ENCODE measurements at places on chromosomes 13 and 19.
A peak's percentile ranks its signal among the peaks of the same experiment; 100 is the strongest.

GRCh38 chr13:28464861-28465460, 30.0 kb downstream of the FLT1 start:
- H3K36me3 ChIP-seq: no peaks in the 10 kb centered on the region
- H3K27ac ChIP-seq: no peak overlapping the region
- DNase-seq: no peak
- H3K27me3 ChIP-seq: no peaks in the 10 kb centered on the region

GRCh38 chr13:58056426-58056825, 424.9 kb downstream of the PCDH17 start:
- no peak overlapping the region for H3K4me3 ChIP-seq
- no peak for DNase-seq
- H3K27ac ChIP-seq: no peak overlapping the region

DNA sequence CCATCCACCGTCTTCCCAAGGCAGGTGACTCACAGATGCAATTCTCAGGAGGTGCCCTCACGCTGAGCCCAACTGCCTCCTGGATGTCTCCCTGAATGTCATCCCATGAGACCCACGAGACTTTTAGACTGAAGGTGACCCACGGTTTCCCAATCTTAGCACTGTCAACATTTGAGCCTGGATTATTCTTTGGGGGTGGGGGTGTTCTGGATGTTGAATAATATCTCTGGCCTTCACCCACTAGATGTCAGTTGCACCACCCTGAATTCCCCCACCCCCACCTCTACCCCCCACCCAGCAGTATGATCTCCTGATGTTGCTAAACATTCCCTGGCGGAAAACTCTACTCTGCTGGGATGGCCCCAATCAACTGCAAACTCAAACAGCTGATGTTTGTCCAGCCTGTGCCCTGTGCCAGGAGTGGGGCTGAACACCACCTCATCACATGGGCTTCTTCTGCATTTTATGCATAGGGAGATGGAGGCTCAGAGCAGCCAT, 2.2 kb upstream of the CYP4F22 start:
- no peaks in the 10 kb centered on the region for H3K4me1 ChIP-seq
- H3K4me3 ChIP-seq: no peak overlapping the region
- no peak for DNase-seq
- H3K27me3 ChIP-seq: no peaks in the 10 kb centered on the region

GRCh38 chr19:10428996-10429381, 8.7 kb downstream of the PDE4A start:
- H3K4me1 ChIP-seq: peaks cover 17% of the 10 kb centered on the region
- H3K27me3 ChIP-seq: no peaks in the 10 kb centered on the region
- H3K36me3 ChIP-seq: no peaks in the 10 kb centered on the region

DNA sequence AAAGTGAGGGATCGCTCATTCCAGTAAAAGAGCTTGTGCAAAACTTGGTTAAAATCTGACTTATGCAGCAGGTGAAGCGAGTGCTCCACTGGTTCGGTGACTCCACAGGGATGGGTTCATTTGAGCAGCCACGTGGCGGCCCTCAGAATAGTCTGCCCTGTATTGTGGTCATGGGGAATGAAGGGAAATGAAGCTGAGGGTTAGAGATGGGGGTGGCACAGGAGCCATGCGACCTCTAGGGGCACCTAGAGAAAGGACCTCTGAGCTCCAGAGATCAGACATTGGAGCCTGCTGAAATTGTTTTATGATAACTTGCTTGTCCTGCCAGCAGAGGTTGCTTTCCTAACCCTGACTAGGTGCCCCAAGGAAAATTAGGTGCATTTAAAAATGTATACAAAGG, 26.6 kb downstream of the CBY2 start:
- no peak for DNase-seq
- H3K36me3 ChIP-seq: no peaks in the 10 kb centered on the region
- no peak overlapping the region for H3K27ac ChIP-seq
- H3K4me3 ChIP-seq: no peak overlapping the region
- H3K4me1 ChIP-seq: no peaks in the 10 kb centered on the region

- H3K4me3 ChIP-seq: no peak overlapping the region
- no peaks in the 10 kb centered on the region for H3K27me3 ChIP-seq
- no peaks in the 10 kb centered on the region for H3K4me1 ChIP-seq
- no peaks in the 10 kb centered on the region for H3K36me3 ChIP-seq
Observed at GRCh38 chr19:28878862-28879566, 333.9 kb downstream of the UQCRFS1 start.

DNA sequence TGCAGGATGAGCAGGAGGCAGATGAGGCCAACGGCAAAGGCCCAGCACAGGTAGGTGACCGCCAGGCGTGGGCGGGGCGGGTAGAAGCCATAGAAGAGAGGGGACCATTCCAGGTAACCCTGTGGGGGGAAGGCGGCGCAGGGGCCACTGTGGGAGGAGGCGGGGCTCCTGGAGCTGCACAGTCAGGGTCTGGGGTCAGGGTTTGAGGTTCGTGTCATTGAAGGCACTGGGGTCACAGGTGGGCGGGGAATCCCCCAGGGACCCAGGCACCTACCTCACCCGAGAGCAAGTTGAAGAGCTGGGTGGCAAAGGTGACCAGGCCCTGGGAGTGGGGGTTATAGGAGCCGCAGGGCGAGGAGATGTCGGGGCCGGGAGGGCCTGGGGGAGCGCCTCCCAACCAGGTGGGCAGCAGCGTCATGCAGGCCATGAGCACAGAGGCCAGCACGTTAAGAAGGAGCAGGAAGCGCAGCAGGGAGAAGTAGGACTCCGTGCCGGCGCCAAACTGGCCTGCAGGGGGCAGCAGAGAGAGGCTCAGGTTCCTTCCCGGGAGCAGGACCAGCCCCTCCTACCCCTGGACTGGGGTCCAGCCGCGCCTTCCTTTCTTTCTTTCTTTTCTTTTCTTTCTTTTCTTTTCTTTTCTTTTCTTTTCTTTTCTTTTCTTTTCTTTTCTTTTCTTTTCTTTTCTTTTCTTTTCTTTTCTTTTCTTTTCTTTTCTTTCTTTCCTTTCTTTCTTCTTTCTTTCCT, 4.6 kb downstream of the TMC4 start:
- peaks cover 8% of the 10 kb centered on the region for H3K4me1 ChIP-seq
- no peaks in the 10 kb centered on the region for H3K36me3 ChIP-seq
- no peaks in the 10 kb centered on the region for H3K27me3 ChIP-seq
- DNase-seq: peak; percentile 65

DNA sequence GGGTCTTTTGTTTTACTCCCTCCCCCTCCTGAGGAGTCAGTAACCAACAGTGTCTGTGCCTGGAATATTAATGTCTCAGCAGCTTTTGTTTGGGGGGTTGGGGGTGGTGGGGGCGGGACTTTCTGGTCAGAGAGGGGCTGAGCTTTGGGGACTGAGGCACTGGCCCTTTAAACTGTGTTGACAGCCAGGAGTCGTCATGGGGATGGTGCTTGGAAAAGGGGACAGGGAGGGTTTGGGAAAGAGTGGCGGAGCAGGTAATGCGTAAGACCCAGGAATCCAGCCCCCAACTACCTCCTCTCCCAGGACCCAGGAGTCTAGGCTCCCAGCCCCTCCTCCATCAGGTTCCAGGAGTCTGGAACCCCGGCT, 5.2 kb downstream of the CADM4 start:
- no peak for DNase-seq
- peaks cover 3% of the 10 kb centered on the region for H3K4me1 ChIP-seq
- peak overlapping the region; percentile 34 for H3K27ac ChIP-seq
- H3K36me3 ChIP-seq: no peaks in the 10 kb centered on the region

DNA sequence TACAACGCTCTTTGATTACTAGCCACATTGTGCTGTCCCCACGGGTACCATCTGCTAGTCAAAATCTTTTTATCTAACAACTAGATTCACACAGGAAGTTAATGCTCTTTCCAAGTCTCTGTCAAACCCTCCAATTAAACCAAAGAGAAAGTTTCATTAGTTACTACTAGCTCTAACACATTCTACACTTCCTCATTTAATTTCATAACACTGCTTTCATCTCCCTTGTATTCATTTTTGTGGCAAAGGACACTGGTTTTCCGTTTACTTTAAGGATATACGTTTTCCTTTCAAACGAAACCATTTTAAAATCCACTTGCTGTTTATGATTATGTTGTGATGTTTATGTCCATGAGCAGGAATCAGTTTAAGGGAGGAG, 5.3 kb downstream of the DYRK1B start:
- DNase-seq: no peak
- H3K4me3 ChIP-seq: no peak overlapping the region
- H3K27ac ChIP-seq: 0 out of 2 replicates have a peak overlapping the region, but pooled peaks have one; percentile 0
- peaks cover 51% of the 10 kb centered on the region for H3K36me3 ChIP-seq
- H3K4me1 ChIP-seq: peaks cover 34% of the 10 kb centered on the region
- H3K27me3 ChIP-seq: no peaks in the 10 kb centered on the region

GRCh38 chr13:109110159-109110558, 480.7 kb downstream of the MYO16 start:
- no peaks in the 10 kb centered on the region for H3K36me3 ChIP-seq
- no peak for DNase-seq
- H3K4me1 ChIP-seq: no peaks in the 10 kb centered on the region
- H3K27me3 ChIP-seq: no peaks in the 10 kb centered on the region

- no peak for DNase-seq
- no peaks in the 10 kb centered on the region for H3K27me3 ChIP-seq
- H3K27ac ChIP-seq: no peak overlapping the region
- peaks cover 17% of the 10 kb centered on the region for H3K4me1 ChIP-seq
Observed at GRCh38 chr19:39197808-39198207, 1.0 kb downstream of the NCCRP1 start.

- H3K4me3 ChIP-seq: no peak overlapping the region
- H3K4me1 ChIP-seq: no peaks in the 10 kb centered on the region
- H3K27ac ChIP-seq: no peak overlapping the region
- no peaks in the 10 kb centered on the region for H3K27me3 ChIP-seq
- DNase-seq: no peak
Observed at GRCh38 chr13:110485604-110486003, 75.9 kb downstream of the RAB20 start.

- no peak overlapping the region for H3K4me3 ChIP-seq
- DNase-seq: no peak
- H3K36me3 ChIP-seq: no peaks in the 10 kb centered on the region
- no peak overlapping the region for H3K27ac ChIP-seq
- no peaks in the 10 kb centered on the region for H3K27me3 ChIP-seq
Observed at GRCh38 chr13:77375560-77376108, 48.7 kb upstream of the MYCBP2 start.

- no peaks in the 10 kb centered on the region for H3K27me3 ChIP-seq
- peak overlapping the region; percentile 58 for H3K4me3 ChIP-seq
- H3K36me3 ChIP-seq: peaks cover 3% of the 10 kb centered on the region
- peaks cover 16% of the 10 kb centered on the region for H3K4me1 ChIP-seq
- DNase-seq: no peak
Observed at GRCh38 chr13:95678967-95679366, 2.0 kb downstream of the DNAJC3 start.

GRCh38 chr13:47991859-47992258, 9.2 kb downstream of the SUCLA2 start:
- H3K36me3 ChIP-seq: peaks cover 3% of the 10 kb centered on the region
- H3K27ac ChIP-seq: no peak overlapping the region
- no peak for DNase-seq

DNA sequence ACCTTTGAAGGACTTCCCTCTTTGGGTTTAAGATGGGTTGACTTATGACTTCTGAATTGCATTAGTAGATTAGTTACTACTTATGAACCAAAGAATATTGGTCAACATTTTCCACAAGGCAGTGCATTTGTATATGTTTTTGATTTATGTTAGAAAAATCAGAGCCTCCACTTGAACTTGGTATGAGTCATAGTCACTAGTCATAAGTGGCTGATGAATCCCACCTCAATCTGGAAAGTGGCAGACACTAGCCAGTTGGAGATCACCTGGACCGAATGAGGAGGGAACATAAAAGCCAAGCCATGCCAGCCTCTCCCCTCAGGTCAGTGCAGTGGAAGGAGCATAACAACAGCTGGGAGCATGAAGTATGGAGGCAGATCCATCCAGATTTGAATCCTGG, 39.3 kb upstream of the SPART start:
- no peak overlapping the region for H3K4me3 ChIP-seq
- H3K4me1 ChIP-seq: no peaks in the 10 kb centered on the region
- H3K36me3 ChIP-seq: no peaks in the 10 kb centered on the region
- H3K27ac ChIP-seq: no peak overlapping the region
- DNase-seq: no peak

DNA sequence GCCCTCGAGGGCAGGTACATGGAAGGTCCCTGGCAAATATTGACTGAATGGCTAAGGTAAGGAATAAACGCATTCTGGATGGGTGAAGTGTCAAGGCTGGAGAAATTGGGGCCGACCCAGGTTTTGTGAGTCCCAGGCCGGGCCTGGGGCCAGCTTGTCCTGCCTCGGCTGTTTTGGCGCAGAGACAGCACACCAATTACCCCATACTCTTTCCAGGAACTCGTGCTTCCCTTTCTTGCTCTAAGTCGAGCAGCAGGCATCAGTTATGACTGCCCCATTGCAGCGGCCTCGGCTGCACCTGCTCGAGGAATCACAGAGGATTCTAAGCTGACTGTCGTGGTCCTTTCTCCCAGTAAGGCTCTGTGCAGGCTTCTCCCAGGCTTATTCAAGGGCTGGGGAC, 67.1 kb downstream of the ZNF536 start:
- no peaks in the 10 kb centered on the region for H3K4me1 ChIP-seq
- DNase-seq: no peak
- no peaks in the 10 kb centered on the region for H3K36me3 ChIP-seq
- H3K27ac ChIP-seq: no peak overlapping the region
- H3K27me3 ChIP-seq: peaks cover 9% of the 10 kb centered on the region

DNA sequence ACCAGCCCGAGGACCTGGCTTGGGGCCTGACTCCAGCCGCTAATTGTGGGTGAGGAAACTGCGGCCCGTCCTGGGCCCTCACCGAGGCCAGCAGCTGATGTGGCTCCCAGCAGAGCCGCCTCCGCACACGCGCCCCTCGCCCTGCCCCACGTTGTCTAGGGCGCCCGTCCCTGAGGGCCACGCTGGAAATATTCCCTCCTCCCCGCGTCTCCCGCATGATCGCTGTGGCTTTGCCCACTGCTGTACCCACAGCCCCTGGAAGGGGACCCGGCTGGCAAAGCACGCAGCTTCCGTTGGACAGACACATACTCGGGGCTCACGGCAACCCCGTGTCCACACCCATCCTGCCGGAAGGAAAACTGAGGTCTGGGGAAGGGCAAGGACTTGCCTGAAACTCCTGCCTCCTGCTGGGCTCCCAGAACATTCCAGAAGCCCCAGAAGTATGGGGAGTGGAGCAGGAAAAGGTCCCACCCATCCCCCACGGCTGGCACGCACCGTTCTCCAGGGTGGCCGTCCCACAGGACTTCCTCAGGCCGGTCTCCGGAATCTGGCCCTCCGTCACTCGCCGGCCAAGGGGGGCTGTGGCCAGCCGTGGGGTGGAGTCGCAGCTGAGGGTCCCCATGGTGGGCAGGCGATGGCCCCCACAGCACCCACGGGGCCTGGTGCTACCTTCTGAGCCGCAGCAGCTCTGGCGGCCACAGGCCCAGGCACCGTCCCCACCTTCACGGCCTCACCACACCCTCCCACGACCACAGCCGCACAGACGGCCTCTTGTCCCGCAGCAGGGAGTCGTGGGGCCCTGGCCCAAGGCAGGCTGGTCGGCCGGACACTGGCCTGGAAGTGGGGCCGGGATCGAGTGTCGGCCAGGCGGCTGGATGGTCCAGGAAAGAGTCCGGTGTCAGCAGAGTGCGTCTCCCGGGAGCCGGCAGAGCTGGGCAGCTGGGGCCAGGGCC, 13.6 kb upstream of the SHC2 start:
- no peak for DNase-seq
- no peak overlapping the region for H3K4me3 ChIP-seq
- no peaks in the 10 kb centered on the region for H3K27me3 ChIP-seq
- no peaks in the 10 kb centered on the region for H3K36me3 ChIP-seq
